ENCODE measurements at places on chromosomes 7 and 10.

DNA sequence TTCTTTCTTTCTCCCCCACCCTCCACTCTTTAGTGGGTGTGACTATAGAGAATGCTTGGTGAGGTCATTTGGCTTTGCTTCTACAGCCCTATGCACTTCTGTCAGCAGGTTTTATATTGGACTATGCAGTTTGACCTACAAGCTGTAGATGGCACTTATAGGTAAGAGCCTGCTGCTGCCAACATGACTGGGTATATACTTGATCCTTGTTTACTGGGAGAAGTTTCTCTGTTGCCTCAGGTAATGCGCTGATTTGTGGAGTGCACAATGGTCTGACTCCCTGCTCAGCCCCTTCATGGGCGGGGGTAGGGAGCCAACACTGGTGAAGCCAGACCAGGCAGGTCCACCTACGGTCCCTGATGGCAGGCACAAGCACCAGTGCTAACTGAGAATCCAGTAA, 33.7 kb upstream of the C7orf33 start:
- DNase-seq: no peak

DNA sequence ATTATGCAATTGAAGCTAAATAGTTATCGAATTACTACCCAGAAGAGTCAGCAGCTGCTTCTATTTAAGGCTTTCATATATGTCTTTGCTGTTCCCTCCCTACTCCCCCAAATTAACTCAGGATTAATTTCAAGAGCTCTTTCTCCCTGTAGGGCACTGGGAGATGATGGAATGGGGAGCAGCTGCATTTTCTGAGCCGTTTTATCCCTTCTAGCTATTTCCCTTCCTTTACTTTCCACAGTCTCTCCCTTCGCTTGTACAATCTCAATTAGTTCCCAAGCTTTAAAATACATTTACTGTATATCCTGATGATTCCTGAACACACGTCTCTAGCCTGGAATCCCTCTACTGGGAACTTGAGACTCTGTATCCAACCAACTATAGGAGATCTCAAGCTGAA, 19.8 kb upstream of the TSPAN12 start:
- DNase-seq: no peak

- DNase-seq: no peak
These were observed 23.7 kb downstream of the ZNF775 start for GRCh38 chr7:150402671-150403321.

DNA sequence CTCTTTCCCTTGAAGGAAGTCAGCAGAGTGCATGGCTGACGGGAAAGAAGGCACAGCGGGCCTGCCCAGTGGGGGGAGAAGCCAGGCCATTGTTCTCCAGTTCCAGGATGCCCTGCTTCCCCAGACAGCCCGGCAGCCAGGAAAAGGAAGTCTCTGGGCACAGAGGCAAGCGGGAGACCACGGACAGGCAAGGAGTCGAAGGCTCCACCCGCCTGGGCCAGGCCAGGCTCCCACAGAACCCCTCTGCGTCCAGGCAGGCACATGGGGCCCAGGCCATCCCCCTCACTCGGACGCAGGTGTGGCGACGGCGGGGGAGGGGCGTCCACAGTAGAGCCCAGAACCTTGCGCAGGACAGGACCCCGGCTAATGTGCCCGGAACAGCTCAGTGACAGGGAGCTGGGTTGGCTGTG, 8.7 kb downstream of the GPR146 start:
- no peak for DNase-seq

- no peak for DNase-seq
These were observed 260.6 kb downstream of the KCNMA1 start for GRCh38 chr10:77377034-77377433.

GRCh38 chr7:96649981-96650380, 59.7 kb downstream of the SEM1 start:
- DNase-seq: no peak

GRCh38 chr7:244974-245373, 45.0 kb upstream of the FOXL3 start:
- DNase-seq: no peak

- no peak for DNase-seq
These were observed 72.1 kb upstream of the SEC61G start for GRCh38 chr7:54831046-54831643.

DNA sequence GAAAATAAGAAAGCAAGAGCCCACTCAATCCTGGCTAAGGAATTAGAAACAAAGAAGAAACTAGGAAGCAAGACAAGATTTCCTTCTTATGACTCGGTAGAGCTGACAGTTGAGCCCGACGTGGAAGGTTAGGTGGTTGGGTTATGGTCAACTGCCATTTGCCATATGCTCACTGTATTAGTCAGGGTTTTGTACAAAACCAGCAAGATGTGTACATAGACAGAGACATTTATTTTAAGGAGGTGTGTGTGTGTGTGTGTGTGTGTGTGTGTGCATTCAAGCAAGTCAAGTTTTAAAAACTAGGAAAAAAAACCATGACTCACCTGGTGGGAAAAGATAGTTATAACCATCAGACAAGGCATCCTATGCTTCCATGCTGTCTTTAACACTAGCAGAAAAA, 158.5 kb downstream of the VPS50 start:
- no peak for DNase-seq

DNA sequence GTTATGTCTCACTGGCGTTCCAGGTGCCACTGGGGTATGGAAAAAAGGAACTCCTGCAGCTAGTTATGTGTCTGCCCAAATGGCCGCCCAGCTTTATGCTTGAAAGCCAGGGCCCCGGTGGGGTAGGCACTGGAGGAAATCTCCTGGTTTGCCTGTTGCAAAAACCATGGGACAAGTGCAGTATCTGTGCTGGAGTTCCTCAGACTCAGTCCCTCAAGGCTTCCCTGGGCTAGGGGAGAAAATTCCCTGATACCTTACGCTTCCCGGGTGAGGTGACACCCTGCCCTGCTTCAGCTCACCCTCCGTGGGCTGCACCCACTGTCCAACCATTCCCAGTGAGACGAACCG, 90.3 kb upstream of the CDK6 start:
- DNase-seq: no peak

DNA sequence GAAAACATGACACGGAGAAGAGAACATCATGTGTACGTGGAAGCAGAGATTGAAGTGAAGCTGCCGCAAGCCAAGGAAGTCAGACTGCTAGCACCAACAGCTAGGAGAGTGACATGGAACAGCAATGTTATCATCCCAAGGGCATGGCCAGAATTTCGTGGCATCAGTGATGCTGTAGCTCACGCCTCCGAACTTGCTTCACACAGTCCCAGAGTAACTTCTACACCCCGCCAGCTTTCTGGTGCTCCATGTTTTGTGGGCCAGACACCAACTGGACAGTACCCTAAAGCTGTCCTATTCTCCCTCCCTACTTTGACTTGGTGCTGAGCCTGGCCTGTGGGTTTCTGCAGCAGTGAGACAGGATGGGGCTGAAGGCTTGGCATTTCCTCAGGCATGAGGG, 33.0 kb upstream of the EMX2 start:
- DNase-seq: no peak

DNA sequence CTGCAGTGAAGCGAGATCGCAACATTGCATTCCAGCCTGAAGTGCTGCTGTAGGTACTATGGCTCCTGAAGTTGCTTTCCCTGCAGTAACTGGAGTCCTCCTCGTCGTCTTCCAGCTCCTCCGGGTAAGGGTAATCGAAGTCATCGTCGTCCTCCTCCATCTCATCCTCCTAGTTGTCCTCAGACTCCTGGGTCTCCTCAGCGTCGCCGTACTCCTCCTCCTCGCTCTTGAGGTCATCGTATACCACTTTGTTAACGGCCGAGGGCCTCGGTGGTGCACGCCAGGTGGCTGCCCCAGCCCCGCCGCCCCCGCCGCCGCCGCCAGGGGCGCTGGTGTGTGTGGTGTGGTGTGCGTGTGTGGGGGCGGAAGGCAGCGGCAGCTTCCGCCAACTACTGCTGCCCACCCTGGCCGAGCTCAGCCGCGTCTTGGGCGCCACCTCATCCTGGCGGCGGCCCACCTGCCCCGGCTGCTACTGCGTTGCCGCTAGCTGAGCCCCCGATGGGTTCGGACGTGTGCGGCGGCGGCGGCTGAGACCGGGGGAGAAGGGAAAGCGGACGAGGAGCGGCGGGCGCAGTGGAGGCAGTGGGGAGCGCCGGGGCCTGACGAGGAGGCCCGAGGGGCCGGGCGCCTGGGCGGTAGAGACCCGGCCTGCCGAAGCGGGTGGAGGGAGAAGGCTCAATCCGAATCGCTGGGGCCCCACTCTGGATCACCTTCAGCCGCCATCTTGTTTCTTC, 11.8 kb upstream of the ACBD5 start:
- DNase-seq: peak; percentile 60

DNA sequence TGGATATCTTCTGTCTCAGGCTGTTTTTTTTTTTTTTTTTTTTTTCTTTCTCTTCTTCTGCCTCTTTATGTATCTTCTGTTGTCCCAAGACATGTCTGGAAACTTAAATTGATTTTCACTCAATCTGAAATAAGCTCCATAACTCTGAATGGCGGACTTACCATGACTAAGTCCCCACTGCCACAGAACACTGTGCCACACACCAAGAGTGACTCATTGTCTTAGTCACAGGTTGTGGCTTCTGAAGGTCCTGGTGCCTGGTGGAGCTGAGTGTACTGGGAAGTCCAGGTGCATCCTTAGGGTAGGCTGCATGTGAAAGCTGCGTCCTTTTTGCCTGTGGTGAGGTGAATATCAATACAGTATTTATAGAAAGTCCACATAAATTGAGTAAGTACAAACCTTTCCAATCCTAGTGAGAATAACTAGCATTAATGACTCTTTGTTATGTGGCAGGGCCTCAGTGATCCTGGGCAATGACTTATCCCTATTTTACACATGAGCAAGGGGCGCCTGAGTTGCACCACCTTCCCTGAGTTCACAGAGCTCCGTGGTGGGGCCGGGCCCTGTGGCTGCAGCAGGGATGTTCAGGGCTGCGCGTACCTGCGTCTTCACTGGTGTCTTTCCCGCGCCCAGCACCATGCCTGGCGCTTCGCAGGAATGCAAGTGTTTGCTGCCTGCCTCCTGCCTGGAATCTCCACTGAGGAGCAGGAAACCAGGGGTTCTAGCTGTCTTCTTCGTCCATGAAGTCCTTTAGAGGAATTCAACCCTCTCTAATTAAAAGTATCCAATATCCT, 4.3 kb downstream of the PFKP start:
- no peak for DNase-seq

GRCh38 chr10:58107506-58107905, 160.2 kb downstream of the IPMK start:
- DNase-seq: no peak

- no peak for DNase-seq
These were observed 683.3 kb downstream of the GRM8 start for GRCh38 chr7:126569402-126569801.

DNA sequence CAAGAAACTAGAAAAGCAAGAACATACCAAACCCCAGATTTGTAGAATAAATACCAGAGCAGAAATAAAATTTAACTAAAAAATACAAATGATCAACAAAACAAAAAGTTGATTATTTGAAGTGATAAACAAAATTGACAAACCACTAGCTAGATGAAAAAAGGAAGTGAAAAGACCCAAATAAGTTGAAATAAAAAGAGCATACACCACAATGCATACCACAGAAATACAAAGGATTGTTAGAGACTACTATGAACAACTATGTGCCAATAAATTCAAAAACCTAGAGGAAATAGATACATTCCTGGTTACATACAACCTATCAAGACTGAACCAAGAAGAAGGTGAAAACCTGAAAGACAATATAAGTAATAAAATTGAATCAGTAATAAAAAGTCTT, 333.4 kb downstream of the SH2D4B start:
- no peak for DNase-seq

- no peak for DNase-seq
These were observed 28.0 kb downstream of the DNAJC1 start for GRCh38 chr10:21975378-21975990.

GRCh38 chr10:3935933-3936359, 150.9 kb upstream of the KLF6 start:
- DNase-seq: no peak

DNA sequence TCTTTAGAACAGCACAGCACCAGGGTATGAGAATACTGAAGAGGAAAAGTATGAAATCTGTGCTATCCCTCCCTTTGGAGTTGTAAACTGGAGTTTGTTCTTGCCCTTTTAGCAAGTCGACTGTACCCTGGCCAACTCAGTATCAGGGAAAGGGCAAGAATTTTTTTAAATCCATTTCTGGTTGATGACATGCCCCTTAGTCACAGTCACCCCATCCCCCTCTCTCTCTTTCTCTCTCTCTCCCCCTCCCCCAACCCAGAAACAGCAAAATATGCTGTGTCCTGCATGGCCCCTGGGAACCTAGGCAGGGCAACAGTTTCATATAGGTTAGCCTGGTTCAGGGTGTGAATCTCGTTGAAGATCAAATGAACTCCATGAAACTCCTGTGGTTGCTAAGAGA, 177.7 kb upstream of the ADO start:
- DNase-seq: no peak

DNA sequence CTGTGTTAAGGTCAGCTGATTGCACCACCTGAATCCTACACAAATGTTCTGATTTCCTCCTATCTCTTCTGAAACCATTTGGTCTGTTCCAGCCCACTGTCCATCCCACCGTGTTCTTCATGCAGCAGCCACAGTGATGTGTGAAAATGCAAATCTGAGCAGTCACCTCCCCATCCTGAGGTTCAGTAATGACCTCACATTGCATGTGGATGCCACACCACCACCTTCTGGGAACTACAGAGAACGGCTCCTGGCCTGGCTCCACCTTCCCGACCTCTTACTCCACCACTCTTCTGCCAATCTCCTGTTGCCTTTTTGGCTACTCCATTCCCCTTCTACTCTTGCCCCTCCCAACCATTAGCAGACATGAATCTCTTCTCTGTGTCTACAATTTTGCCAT, 244.4 kb downstream of the TNS3 start:
- no peak for DNase-seq

DNA sequence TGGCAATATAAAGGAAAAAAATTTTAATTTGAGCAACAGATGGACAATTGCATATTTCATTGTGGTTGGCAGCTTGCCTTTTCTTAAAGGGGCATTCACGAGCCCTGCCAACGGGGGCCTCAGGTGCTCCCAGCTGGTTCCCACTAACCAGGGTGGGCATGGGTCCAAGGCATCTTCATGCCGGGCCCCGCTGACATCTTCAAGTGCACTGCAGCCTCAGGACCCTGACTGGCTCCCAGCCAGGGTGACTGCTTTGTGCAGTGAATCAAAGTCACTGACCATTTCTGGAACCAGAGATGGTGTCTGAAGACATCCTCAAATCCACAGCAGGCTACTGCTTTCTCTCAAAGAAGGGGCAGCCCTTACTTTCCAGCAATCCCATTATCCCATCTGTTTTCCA, 275.2 kb upstream of the MGMT start:
- DNase-seq: no peak

DNA sequence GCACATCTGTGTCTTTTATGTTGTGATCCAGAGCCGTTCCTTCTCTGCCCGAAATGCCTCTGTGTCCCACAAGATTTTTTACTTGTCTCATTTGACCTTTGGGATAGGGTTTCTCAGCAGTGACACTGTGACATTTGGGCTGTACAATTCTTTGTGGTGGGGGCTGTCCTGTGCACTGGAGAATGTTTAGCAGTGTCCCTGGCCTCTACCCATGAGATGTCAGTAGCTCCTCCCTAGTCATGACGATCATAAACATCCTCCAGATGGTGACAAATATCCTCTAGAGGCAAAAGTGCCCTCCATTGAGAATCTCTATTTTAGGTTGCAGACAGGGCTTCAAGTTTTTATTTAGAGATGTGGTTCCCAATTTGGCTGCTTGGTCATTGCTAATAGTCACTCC, 91.3 kb downstream of the PPP1R17 start:
- DNase-seq: no peak

GRCh38 chr10:88107296-88108097, 244.1 kb downstream of the PTEN start:
- no peak for DNase-seq

GRCh38 chr10:68074031-68074774, 880 bp downstream of the HERC4 start:
- no peak for DNase-seq
